ENCODE measurements at places on chromosomes 3 and 15.
A peak's percentile ranks its signal among the peaks of the same experiment; 100 is the strongest.

DNA sequence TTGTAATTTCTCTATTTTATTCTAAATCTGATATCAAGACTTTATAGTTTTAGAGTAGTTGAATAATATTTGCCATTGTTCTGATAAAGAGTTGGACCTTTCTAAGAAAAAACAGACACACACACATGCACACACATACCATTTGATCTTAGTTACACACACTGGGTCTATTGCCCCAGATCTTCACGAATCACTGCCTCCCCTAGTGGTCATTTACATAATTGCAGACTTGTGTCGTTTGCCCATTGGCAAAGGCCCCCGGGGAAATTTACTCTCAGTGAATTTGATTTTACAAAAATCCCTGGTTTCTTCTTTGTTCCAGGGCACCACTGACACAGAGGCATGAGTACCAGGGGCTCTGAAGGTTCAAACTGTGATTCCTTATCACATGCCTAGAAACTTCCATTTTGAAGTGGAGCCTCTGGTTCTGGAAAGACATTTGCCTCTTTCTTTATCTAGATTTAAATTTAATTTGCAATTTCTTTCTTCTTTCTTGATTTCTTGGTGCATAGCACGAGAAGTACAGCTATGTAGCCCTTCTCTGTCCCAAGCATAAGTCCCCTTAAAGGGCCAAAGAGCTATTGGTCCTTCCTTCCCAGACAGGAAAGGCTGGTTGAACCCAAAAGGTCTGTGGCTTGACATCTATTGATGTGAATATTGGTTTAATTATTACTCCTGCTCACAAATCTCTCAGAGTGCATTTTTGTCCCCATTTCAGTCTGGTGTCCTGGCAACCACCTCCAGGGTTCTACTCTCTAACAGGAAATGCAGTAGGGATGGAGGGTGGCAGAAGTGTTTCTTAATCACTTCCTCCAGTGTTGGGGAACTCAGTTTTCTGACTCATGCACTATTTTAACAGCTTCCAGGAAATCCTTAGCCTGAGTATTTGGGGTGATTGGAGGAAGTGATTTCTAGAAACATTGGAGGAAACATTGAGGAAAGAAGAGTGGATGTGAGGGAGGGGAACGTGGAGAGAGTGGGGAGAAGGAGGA is 32.4 kb upstream of the SLC6A11 start:
- peak; percentile 6 for DNase-seq

DNA sequence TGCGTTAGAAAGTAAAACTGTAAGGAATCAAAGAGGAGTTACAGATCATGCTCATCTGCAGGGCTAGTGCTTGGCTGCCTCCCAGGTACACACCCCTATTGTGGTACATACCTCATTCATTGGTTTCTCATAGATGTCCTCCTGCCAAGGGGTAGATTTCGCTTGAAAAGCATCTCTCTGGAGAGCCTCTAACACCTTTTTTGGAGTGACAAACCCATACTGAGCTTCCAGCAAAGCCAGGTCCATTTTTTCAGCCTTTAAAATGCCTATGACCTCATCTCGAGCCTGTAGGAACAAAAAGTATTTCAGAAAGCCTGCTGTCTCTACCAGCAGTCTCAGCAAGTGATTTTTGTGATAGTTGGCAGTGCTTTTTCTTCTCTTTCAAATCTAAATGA is 112.1 kb downstream of the CMSS1 start:
- no peak for DNase-seq

DNA sequence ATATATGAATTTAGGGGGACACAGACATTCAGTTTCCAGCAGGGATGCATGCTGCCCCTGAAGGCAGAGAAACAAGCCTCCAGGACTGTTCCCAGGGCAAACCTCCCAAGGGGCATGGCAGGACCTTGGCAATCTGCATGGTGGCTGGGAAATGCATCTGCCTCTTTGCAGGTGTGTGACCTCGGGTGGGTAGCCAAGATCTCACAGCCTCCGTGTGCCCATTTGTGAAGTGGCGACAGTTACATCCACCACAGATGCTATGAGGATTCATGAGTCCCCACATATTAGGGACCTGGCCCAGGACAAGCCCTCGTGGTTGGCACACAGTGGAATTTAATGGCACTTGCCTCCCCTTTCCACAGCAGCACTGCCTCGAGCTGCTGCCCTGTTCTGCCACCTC is 29.9 kb downstream of the SLC28A1 start:
- no peak for DNase-seq

DNA sequence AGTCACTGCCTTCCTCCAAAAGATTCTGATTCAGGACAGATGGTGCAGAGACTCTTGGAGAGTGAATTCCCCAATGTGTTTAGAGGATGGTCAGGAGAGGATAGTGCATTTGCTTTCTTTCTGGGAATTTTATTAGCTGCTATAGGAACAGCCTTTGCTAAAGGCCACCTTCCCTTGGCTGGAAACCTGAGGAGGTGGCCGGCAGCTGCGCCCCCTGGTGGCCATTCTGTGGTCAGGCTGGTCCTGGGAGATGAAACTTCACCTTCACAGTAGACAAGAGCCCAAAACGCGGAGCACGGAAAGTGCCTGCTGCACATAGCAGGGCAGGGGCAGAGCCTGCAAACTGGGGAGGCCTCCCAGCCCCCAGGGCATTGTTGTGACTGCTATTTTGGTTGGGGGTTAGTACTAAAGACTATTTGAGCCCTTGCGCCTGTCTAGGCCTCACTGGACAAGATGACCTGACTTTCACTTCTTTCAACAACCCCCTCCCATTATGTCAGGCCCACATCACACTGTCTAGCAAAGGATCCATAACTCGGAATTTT is 34.3 kb downstream of the SEC22C start:
- DNase-seq = no peak

GRCh38 chr3:22349215-22349851 is 598.3 kb upstream of the ZNF385D start:
- DNase-seq = no peak

DNA sequence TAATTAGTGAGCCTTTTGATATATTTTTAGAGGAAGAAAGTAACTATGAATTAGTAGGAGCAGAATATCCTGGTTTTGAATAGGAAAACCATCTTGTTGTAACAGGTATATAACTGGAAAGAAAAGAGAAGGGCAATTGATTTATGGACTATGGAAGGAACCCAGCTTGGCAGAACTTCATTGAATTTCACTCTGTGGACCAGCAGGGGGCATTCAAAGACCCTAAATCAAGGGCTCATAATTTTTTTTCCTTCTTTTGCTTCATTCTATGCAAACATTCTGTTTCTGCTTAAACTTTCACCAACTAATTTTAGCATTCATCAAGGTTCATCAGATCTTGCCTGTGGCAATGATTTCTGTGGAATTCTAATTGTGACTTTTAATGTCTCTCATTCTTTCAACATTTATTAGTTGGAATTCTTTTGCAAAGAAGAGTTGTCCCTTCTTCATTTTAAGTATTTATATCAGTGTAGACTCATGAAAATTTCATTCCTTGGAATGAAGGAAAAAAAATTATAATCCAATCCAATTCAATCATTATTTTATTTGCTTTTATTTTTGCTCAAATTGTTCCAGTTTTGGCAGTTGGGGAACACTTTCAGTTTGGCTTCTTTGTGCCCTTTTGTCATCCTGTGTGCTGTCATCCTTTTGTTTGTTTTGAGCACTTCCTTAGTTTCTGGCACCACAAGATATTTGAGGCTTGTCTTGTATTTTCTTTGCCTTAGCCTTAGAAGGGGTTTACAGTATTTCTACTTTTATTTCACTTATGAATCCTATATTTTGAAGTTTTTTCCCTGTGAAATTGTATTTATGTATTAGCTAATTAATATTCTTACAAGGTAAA is 30.4 kb downstream of the NXPE3 start:
- DNase-seq = no peak

- no peak for DNase-seq
These were observed 2.5 kb upstream of the CERS3 start for GRCh38 chr15:100531204-100531603.

DNA sequence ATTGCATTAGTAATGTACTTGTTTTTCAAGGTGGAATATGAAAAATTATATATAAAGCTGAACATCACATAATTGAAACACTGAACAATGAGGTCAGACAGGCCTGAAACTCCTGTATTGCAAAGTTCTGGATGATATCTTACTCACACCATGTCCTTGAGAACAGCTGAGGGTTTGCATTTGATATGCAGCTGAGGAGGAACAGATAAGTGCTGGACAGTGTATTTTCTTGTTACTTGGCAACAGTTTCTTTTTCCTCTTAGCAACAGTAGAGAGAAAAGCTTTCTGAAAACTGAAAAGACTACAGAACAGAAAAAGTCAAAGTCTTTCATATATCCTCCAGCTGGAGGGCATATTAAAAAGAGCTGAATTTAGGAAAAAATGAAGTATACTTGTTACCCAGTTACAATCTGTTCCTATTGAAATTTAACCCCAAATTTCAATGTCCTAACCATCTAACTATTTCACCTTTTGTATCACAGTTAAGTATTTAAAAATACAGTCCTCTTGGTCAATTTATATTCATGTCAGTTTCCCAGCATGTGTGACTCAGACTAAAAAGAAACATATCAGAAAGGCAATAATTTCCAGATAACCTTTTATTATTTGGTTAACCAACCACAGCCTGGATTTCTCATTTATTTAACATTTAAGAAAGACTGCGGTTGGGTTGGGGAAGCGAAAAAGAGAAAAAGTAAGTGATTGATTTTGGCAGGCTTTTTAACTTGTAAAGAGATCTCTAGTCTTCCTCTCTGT is 733.0 kb upstream of the DPPA4 start:
- no peak for DNase-seq

GRCh38 chr3:149291178-149291577 is 42.3 kb downstream of the TM4SF18 start:
- no peak for DNase-seq

DNA sequence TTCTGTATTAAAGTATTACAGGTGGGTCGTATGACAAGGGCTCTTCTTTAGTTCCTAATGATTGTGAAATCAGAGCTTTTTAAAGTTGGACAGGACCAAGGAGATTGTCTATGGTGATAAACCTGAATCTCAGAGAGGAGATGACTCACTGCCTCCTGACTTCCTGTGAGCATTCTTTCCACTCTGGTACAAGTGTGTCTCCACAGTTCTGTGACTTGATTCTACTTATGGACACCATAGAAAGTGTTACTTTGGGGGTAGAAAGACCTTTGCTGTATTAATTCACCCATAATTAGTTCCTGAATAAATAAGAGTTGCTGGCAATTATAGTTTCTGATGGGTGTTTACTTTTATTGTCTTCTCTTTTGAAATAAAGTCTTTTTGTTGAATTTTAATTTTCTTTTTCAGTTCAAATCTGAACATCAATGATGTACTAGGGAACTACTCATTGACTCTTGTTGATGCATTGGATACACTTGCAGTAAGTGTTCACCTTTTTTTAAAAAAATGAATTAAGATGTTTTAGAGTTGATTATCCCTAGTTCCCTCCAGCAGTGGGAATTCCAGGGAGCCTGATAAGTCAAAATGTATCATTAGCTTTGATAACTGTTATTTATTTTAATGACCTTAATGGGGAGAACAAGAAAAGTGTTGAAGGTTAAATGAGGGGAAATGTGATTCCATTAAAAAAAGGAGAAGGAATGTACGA is 7.4 kb downstream of the EDEM1 start:
- DNase-seq = no peak

DNA sequence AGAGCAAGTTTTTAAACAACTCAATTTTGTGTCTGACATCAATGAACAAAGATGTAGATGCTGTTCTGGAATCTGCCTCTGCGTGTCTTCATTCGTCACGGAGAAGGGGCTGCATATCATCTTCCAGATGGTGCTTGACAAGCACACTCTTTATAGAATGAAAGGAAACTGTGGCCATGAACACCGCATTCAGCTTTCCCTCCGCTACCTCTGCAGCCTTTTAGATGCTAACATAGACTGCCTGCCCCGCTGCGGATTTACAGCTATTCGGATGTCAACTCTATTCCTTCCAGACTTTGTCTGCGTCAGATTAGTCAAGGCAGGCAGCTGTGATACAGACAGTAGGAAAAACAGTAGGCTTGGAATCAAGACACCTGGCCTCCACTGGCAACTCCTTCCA is 232.9 kb downstream of the TJP1 start:
- DNase-seq = no peak

- no peak for DNase-seq
These were observed 202.0 kb downstream of the ADAMTSL3 start for GRCh38 chr15:83855956-83856355.

DNA sequence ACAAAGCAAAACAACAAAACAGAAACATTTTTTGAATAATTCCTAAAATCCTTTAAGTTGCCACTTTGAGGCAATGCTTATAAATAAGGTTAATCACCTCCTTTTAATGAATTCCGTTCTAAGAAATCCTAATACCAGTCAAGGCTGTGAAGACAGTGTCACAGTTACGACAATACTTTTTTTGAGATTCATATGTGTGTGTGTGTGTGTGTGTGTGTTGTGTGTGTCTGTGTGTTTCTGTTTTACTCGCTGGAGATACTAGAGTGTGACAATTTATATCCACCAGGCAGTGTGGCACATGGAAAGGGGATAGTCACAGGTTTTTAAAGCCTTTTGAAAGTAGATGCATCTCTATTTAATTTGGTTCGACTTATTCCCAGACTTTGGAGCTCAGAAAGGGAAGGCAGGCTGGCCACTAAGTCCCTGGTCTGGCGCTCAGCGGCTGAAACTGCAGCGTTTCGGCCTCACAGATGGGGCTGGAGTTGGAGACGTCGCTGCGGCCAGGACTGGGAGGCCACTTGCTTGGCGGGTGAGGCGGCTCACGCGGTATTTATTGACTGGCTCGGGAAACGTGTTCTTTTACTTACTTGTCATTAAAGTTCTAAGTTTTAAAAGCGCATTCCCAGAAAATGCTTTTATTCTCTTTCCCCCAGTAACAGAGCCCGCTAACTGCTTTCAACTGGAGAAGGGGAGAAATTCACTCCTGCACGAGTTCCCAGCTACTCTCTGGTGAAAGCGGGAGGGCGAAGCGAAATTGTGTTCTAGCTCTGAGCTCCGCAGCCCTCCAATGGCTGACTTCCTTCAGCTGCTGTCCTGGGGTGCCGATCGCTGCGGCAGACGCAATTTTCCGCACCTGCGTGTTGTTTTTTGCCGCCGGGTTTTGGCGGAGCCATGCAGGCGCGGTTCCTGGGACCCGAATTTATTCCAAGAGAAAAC is 13.7 kb downstream of the ZIC1 start:
- no peak for DNase-seq

GRCh38 chr3:37943631-37944314 is 46.8 kb upstream of the VILL start:
- no peak for DNase-seq

- no peak for DNase-seq
These were observed 127.9 kb downstream of the CD47 start for GRCh38 chr3:107962946-107963345.

- DNase-seq = no peak
These were observed 45.4 kb downstream of the SOX14 start for GRCh38 chr3:137809509-137809908.

DNA sequence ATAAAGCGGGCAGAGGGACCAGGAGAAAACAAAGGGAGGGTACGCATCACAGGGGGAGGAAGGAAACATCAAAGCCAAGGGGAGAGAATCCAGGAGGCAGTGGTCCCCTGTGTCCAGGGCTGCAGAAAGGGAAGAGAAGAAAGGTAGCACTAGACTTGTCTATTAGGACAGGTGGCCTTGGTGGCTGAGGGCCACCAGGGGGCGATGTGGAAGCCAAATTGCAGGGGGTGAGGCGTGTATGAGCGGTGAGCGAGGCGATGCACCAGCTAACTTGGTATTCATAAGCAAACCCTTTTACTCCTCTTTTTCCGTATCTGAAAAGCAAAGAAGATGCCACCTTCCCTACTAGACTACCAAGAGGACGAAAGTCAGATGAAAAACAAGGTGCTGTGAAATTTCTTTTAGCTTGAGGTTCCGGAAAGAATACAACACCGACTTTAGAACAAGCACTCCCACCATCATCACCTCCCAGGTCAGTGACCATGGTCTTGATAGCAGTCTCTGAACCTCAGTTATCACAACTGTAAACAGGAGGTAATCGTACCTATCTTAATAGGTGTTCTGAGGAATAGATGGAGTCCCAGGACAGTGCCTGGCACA is 654.4 kb upstream of the ADAMTS9 start:
- no peak for DNase-seq

All from amygdala (tissue), 56 donors.